ENCODE measurements at places on chromosomes 1 and 21.

GRCh38 chr1:201681375-201681774, 142.4 kb downstream of the NAV1 start:
- DNase-seq: no peak

GRCh38 chr1:92929461-92929860, 31.8 kb downstream of the DIPK1A start:
- no peak for DNase-seq

DNA sequence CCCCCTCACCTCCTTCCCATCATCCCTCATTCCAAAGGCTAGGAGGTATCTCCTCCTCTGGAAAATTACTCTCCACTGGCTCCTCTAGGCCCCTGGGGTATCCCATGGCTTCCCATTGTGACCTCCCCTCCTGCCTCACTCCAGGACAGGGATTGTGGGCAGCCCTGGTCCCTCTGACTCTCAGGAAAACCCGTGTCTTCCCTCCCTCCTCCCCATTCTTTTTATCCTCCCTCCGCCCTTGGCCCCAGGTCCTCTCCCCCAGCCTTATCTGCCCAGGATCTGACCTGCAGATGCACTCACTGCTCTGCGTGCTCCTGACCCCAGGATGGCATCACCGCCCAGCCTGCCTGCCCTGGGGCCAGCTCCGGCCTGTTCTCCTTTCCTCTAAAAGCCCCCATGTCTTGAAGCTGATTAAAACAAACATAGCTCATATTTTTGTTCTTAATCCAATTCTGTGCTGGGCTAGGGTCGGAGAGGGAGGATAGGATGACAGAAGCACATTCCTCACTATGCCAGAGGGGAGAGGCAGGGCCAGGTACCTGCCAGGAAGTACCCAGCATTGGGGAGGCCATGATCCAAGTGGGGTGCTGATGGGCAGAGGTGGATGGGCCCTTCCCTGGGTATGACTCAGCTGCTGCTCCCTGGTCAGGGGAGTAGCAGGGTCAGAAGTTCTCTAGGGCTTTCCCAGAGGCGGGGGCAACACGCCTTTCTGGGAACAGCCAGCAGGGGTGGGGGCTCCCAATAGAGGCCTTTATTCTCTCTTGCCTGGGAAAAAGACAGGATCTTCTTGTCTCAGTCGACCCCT, 13.8 kb upstream of the UBL4B start:
- no peak for DNase-seq

- DNase-seq: no peak
These were observed 1449.0 kb downstream of the PLA2G4A start for GRCh38 chr1:188277771-188278170.

Data from CD4-positive, CD25-positive, alpha-beta regulatory T cell (primary cell).